ENCODE measurements at places on chromosomes 4 and X. TPM values are rescaled to one million over a fixed set of nuclear protein-coding genes. Genes with fewer than 3 reads are reported as not detected.

CDKL2 gene
- 2.4 TPM for total RNA-seq

DNAAF6 gene
- not detected for total RNA-seq

RAI2 gene
- total RNA-seq, result 1.1 TPM

CNOT6L gene
- total RNA-seq, result 10.6 TPM

CAPN6 gene
- total RNA-seq, result 0.39 TPM

ANKRD17 gene
- total RNA-seq, result 60.1 TPM

USP17L25 gene
- not detected for total RNA-seq

TLR2 gene
- 0.09 TPM for total RNA-seq

- no peaks in the 10 kb centered on the region for H3K36me3 ChIP-seq
- no peak overlapping the region for H3K4me3 ChIP-seq
- no peaks in the 10 kb centered on the region for H3K27me3 ChIP-seq
- DNase-seq, result no peak
- H3K4me1 ChIP-seq, result no peaks in the 10 kb centered on the region
- H3K27ac ChIP-seq, result no peak overlapping the region
Observed at GRCh38 chr4:98961770-98962169, 32.8 kb upstream of the EIF4E start.

- no peaks in the 10 kb centered on the region for H3K36me3 ChIP-seq
- no peaks in the 10 kb centered on the region for H3K27me3 ChIP-seq
- peak; percentile 47 for DNase-seq
- H3K4me3 ChIP-seq, result no peak overlapping the region
- peak overlapping the region; percentile 24 for H3K27ac ChIP-seq
- H3K4me1 ChIP-seq, result peaks cover 17% of the 10 kb centered on the region
Observed at GRCh38 chr4:61520681-61521160, 320.6 kb downstream of the ADGRL3 start.

GRCh38 chr4:87961993-87962392 is 13.5 kb upstream of the SPP1 start:
- H3K27ac ChIP-seq, result no peak overlapping the region
- no peaks in the 10 kb centered on the region for H3K36me3 ChIP-seq
- H3K4me1 ChIP-seq, result no peaks in the 10 kb centered on the region

DNA sequence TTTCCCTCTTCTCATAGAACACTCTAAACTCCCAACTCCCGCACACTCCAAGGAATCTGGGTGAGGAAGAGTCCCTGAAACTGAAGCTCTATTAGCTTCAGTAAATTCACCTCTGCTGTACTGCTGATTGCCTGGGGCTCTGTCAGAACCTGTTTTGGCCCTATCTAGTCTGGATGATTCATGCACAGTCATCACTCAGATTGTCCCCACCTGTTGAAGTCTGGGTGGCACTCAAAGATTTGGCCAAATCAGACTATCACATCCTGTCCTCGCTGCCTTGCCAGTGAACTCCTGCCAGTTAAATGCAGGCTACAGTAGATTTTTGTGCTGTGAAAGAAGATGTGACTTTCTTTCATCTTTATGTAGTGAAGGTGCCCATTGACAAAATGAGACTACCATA is 63.5 kb upstream of the EMCN start:
- H3K27ac ChIP-seq, result no peak overlapping the region
- H3K27me3 ChIP-seq, result no peaks in the 10 kb centered on the region
- peaks cover 3% of the 10 kb centered on the region for H3K4me1 ChIP-seq
- no peak for DNase-seq
- H3K36me3 ChIP-seq, result no peaks in the 10 kb centered on the region

GRCh38 chr4:38152721-38153386 is 192.7 kb downstream of the PTTG2 start:
- no peak overlapping the region for H3K27ac ChIP-seq
- H3K4me3 ChIP-seq, result no peak overlapping the region
- DNase-seq, result no peak
- no peaks in the 10 kb centered on the region for H3K27me3 ChIP-seq
- peaks cover 9% of the 10 kb centered on the region for H3K4me1 ChIP-seq

DNA sequence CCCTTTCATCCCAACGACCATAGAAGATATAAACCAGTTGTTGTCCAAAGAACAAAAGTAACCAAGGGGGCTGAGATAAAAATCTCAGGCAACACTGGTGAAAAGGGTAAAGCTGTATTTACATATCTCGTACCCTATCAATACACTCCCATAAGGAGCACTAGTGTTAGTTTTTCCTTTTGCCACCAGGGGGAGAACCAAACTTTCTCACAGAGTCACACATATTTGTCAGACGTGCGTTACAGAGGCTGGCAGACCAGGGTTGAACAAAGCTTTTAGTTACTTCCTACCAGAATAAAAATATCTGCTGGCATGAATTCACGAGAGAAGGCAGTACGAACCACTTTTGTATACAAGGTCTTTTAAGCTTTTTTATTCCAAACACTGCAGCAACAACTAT is 88.3 kb downstream of the AMELX start:
- no peak overlapping the region for H3K27ac ChIP-seq
- no peaks in the 10 kb centered on the region for H3K36me3 ChIP-seq
- DNase-seq, result peak; percentile 77
- H3K4me3 ChIP-seq, result no peak overlapping the region
- no peaks in the 10 kb centered on the region for H3K27me3 ChIP-seq
- H3K4me1 ChIP-seq, result no peaks in the 10 kb centered on the region

DNA sequence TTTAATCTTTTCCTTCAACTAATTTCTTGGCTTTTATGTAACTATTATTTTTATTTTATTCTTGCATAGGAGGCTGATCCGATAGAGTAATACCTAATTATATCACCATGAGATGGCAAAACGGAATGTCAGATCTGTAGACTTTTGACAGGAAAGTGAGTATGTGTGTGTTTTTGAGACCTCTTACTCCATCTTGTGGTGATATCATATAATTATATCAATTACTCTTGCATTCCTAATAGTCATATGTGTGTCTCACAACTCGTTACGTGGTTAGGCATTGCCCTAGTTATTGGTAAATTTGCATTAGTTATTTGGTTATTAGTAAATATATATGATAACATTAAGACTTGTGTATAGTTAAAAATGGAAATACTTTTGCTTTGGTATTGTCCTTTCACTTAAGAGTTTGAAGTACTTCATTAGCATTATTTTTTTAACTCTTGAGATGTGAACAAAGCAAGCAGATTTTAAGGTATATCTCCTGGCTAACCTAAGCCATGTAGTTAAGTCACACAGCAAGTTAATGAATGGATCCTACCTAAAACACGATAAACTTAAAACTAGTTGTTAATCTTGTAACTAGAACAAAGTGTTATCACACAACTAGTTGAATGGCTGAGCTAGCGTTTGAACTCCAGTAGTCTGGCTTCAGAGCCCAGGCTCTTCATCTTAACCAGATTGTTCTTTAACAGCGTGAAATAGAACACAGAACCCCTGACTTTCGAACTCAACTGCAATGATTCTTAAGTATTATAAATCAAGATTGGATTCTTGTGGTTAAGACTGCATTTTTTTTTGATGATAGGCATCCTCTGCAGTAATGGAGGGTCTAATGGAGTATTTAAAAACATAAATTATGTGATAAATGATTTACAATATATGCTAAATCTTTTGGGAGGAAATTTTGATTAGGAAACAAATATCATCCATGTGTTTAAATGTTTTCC is 67.1 kb downstream of the PGRMC2 start:
- H3K4me1 ChIP-seq, result no peaks in the 10 kb centered on the region
- DNase-seq, result peak; percentile 62
- no peak overlapping the region for H3K4me3 ChIP-seq
- no peak overlapping the region for H3K27ac ChIP-seq
- no peaks in the 10 kb centered on the region for H3K36me3 ChIP-seq
- no peaks in the 10 kb centered on the region for H3K27me3 ChIP-seq

- no peak for DNase-seq
- H3K27me3 ChIP-seq, result peaks cover 22% of the 10 kb centered on the region
- no peaks in the 10 kb centered on the region for H3K4me1 ChIP-seq
Observed at GRCh38 chr4:2044119-2044485, 15.0 kb upstream of the NAT8L start.

- no peaks in the 10 kb centered on the region for H3K4me1 ChIP-seq
- H3K36me3 ChIP-seq, result peaks cover 8% of the 10 kb centered on the region
- H3K27me3 ChIP-seq, result no peaks in the 10 kb centered on the region
- H3K4me3 ChIP-seq, result no peak overlapping the region
Observed at GRCh38 chr4:106165351-106166010, 150.5 kb downstream of the TBCK start.

DNA sequence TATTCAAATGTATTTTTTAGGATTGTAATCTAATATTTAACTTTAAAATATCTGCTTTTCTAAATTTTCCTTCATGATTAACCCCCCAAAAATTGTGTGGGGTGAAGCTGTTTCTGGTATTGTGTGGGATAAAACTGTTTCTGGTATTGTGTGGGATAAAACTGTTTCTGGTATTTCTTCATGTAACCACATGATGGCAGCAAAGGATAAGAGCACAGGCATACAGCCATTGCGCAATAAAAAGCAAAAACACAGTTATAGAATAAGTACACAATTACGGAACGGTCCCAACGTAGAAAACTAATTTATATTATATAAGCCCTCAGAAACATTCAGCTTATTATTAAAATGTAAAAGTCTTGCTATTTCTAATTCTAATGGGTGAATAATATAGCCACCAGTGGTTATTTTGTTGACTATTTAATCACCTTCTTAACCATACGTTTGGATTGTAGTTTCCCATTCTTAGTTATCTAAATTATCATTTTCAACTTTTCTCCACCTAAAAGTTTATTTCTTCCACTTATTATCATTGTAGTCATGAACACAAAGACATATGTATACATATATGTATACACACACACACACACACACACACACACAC is 333.9 kb upstream of the FSTL5 start:
- H3K4me3 ChIP-seq, result peak overlapping the region; percentile 31
- DNase-seq, result peak; percentile 77
- H3K4me1 ChIP-seq, result peaks cover 26% of the 10 kb centered on the region
- peak overlapping the region; percentile 95 for H3K27ac ChIP-seq

DNA sequence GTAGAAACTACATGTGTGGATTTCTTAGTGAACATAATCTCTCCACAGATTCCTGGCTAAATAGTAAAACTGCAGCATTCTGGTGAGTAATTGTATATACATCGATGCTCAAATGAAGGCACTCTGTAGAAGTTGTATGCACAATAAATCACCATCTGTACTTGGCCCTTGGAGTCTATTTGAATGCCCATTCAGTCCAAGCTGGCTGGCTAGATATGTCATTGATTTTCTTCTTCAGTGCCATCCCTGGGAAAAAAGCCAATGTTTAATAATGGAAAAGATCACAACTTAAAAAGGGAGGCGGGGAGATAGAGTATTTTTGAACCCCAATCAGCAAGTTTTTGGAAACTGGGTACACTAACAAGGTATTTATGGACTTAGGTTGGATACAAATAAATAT is 381.0 kb upstream of the TEX13C start:
- H3K36me3 ChIP-seq, result no peaks in the 10 kb centered on the region
- no peak overlapping the region for H3K27ac ChIP-seq
- H3K27me3 ChIP-seq, result no peaks in the 10 kb centered on the region
- no peak overlapping the region for H3K4me3 ChIP-seq
- no peak for DNase-seq
- no peaks in the 10 kb centered on the region for H3K4me1 ChIP-seq

DNA sequence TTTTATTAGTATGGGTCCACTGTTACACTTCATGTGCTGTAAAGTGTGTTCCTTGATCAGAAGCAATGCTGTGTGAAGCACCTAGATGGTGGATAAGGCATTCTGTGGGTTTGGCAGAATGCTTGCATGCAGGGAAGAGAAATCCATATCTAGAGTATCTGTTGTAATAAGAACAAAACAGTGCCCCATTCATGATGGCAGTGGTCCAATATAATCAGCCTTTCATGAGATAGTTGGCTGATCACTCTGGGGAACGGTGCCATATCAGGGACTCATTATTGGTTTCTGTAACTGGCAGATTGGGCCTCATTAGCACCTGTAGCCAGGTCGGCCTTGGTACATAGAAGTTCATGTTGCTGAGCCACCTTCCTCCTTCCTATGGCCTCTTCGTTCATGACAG is 28.7 kb downstream of the STIM2 start:
- H3K4me3 ChIP-seq, result no peak overlapping the region
- peaks cover 6% of the 10 kb centered on the region for H3K4me1 ChIP-seq
- H3K36me3 ChIP-seq, result no peaks in the 10 kb centered on the region
- no peak for DNase-seq
- H3K27ac ChIP-seq, result no peak overlapping the region

GRCh38 chrX:149717803-149718202 is 5.9 kb downstream of the MAGEA11 start:
- H3K27ac ChIP-seq, result no peak overlapping the region
- no peak for DNase-seq
- no peak overlapping the region for H3K4me3 ChIP-seq
- no peaks in the 10 kb centered on the region for H3K27me3 ChIP-seq
- no peaks in the 10 kb centered on the region for H3K36me3 ChIP-seq
- no peaks in the 10 kb centered on the region for H3K4me1 ChIP-seq

- no peaks in the 10 kb centered on the region for H3K4me1 ChIP-seq
- H3K4me3 ChIP-seq, result no peak overlapping the region
- no peak overlapping the region for H3K27ac ChIP-seq
- H3K36me3 ChIP-seq, result no peaks in the 10 kb centered on the region
Observed at GRCh38 chrX:46864606-46865005, 27.8 kb downstream of the RP2 start.

- H3K36me3 ChIP-seq, result no peaks in the 10 kb centered on the region
- DNase-seq, result no peak
- H3K4me3 ChIP-seq, result no peak overlapping the region
- H3K27ac ChIP-seq, result no peak overlapping the region
- H3K27me3 ChIP-seq, result peaks cover 3% of the 10 kb centered on the region
Observed at GRCh38 chr4:7624396-7624980, 189.8 kb upstream of the PSAPL1 start.

DNA sequence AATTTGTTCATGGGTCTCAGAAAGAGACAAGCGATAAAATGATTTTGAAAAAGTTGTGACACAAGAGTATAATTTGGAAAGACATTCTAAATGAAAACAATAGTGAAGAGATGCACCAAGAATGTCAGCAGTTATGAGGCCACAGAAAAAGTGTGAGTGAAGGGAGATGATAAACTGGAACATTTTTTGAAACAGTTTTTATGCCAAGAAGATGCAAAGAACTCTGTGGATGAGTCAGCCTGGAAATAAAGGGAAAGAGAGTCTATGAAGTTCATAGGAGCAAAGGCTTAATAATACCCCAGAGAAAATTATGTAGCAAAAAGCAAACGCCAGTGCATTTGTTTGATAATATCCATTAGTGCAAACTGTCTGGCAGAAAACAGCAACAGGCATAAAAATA is 188.4 kb upstream of the TBC1D9 start:
- peaks cover 4% of the 10 kb centered on the region for H3K36me3 ChIP-seq
- no peak overlapping the region for H3K4me3 ChIP-seq
- no peak for DNase-seq
- no peaks in the 10 kb centered on the region for H3K27me3 ChIP-seq
- H3K27ac ChIP-seq, result no peak overlapping the region

- no peak overlapping the region for H3K27ac ChIP-seq
- no peaks in the 10 kb centered on the region for H3K36me3 ChIP-seq
- peaks cover 10% of the 10 kb centered on the region for H3K4me1 ChIP-seq
- H3K4me3 ChIP-seq, result no peak overlapping the region
- DNase-seq, result peak; percentile 67
Observed at GRCh38 chrX:4547213-4547836, 833.9 kb upstream of the PRKX start.

GRCh38 chrX:150731795-150732194 is 38.6 kb downstream of the MTMR1 start:
- H3K27ac ChIP-seq, result no peak overlapping the region
- no peak overlapping the region for H3K4me3 ChIP-seq
- DNase-seq, result peak; percentile 91
- H3K36me3 ChIP-seq, result no peaks in the 10 kb centered on the region
- no peaks in the 10 kb centered on the region for H3K4me1 ChIP-seq
- no peaks in the 10 kb centered on the region for H3K27me3 ChIP-seq

Data from cardiac muscle cell (in vitro differentiated cells and primary cell).